ENCODE measurements at places on chromosomes 4 and X.

DNA sequence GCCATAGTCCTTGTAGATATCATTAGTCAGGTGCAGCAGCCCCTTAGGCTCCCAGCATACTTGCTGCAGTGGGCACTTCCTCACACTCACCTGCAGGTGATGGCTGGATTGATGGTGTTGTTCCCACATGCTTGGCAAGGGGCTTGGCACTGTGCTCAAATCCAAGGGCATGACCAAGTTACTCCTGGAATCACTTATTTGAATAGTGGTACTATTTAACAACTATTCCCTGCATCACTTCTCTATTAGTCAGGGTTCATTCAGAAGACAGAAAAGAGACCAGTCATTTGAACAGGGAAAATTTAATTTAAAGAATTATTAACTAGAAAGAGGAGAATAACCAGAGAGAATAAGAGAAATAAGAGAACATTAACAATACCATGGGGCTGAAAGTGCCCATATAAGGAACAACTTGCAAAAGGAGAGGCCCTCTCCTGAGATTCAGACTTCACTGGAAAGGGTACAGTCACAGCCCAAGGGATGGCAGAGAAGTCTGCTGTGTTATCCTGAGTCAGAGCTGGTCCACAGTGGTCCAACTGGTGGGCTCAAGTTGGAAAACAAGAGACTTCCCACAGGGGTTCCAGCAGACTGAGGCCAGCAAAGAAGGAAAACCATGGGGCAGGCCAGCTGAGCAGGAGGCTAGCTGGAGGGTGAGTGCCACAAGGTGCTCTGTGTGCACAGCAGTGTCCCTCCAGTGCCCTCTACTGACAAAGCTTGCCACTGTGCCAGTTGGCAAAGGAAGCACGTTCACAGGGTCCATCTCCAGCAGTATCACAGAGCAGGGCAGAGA is 9.8 kb downstream of the SPP1 start:
- DNase-seq: no peak

DNA sequence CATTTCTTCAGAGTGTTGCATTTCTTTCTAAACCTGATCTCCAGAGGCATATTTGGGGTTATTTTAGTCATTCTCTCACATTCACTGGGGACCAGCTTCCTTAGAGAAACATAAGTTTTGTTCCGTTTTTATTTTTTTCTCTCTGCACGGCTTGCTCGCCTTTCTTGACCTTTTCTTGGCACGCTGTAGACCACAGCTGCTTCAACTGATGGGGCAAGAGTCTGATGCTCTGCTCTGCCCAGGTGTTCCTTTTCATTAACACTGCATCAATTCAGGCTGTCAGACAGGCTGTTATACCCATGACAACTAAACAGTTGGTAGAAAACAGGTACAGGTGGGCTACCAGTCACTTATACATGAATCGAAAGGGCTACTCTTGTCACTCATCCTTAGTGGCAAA is 682.2 kb upstream of the DIAPH2 start:
- DNase-seq: no peak

DNA sequence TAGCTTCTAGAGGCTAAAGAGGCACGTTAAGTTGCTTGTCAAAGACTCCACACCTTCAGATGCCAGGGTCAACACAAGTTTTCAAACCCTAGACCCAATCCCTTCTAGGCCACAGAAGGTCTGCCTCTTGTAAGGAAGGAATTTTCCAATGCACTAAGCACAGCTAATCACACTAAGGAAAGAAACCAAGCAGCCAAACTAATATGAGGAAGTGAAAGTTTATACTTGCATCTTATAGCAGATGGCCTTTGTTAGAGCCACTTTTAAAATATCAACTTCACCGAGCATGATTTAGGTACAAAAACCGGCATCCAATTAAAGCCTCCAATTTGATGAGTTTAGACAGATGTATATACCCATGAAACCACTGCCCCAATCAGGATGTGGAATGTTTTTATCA is 9.9 kb downstream of the FHL1 start:
- DNase-seq: no peak

DNA sequence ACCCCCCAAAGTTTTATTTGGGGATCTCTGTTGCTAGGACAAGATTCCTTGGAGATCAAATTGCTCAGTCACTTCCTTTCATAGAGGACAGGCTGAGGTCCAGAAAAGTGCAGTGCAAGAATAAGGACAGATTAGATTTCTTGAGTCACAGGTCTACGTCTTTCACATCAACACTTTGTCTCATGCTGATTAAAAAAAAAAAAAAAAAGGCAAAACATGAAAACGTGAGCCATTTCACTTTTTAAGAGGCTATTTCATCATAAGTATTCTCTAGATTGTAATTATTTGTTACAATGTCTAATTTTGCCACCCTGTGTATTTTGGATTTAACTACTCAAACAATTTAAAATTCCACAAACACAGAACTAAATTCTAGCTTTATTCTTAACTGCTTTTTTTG is 647.0 kb downstream of the TRAM1L1 start:
- no peak for DNase-seq

- DNase-seq: no peak
These were observed 16.2 kb upstream of the SGMS2 start for GRCh38 chr4:107808572-107808971.

DNA sequence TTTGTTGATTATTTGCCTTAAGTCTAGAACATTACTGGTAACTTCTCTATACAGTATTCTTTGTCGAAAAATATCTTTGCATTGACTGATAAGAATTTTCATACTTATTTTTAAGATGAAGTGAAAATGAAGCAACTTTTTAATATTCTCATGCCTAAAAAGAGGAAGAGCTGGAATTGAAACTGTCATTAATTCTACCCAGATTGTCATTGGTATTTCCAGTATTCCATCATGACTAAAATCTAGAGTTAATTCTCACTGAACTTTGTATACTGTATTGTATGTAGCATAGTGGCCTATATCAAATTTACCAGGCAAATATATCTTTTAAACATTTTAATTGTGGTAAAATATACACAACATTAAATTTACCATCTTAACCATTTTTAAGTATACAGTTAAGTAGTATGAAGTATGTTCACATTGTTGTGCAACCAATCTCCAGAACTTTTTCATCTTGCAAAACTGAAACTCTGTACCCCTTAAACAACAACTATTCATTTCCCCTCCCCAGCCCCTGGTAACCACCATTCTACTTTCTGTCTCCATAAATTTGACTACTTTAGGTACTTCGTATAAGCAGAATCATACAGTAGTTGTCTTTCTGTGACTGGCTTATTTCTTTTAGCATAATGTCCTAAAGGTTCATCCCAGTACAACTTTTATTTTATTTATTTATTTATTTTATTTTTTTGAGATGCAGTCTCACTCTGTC is 24.3 kb upstream of the ZNF41 start:
- no peak for DNase-seq

- DNase-seq: no peak
These were observed 27.4 kb upstream of the MRFAP1 start for GRCh38 chr4:6612961-6613675.
